ENCODE measurements at places on chromosomes 4 and X. TPM values are rescaled to one million over a fixed set of nuclear protein-coding genes. Genes with fewer than 3 reads are reported as not detected.
A peak's percentile ranks its signal among the peaks of the same experiment; 100 is the strongest.

GRCh38 chr4:74364256-74364651, 691 bp upstream of the EREG start:
- no peaks in the 10 kb centered on the region for H3K36me3 ChIP-seq
- no peak overlapping the region for H3K27ac ChIP-seq
- peak overlapping the region; percentile 65 for H3K4me3 ChIP-seq
- DNase-seq, result no peak
- H3K4me1 ChIP-seq, result peaks cover 10% of the 10 kb centered on the region
- H3K27me3 ChIP-seq, result peaks cover 27% of the 10 kb centered on the region

DNA sequence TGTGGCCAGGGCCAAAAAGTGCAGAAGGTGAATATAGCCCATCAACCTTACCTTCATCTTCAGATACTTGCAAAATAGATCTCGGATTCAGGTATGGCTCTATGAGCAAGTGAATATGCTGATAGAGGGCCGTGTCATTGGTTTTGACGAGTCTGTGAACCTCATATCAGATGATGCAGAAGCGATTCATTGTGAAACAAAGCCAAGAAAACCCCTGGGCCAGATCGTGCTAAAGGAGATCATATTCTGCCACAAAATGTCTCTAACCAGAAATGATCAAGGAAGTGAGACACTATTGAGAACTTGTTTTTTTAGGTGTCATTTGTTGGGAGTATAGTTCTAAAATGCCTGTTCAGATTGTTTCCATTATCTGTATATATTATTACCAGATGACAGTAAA, 48.3 kb downstream of the PDK3 start:
- H3K27me3 ChIP-seq, result peaks cover 9% of the 10 kb centered on the region
- DNase-seq, result no peak
- peak overlapping the region; percentile 82 for H3K27ac ChIP-seq
- peaks cover 25% of the 10 kb centered on the region for H3K4me1 ChIP-seq

DNA sequence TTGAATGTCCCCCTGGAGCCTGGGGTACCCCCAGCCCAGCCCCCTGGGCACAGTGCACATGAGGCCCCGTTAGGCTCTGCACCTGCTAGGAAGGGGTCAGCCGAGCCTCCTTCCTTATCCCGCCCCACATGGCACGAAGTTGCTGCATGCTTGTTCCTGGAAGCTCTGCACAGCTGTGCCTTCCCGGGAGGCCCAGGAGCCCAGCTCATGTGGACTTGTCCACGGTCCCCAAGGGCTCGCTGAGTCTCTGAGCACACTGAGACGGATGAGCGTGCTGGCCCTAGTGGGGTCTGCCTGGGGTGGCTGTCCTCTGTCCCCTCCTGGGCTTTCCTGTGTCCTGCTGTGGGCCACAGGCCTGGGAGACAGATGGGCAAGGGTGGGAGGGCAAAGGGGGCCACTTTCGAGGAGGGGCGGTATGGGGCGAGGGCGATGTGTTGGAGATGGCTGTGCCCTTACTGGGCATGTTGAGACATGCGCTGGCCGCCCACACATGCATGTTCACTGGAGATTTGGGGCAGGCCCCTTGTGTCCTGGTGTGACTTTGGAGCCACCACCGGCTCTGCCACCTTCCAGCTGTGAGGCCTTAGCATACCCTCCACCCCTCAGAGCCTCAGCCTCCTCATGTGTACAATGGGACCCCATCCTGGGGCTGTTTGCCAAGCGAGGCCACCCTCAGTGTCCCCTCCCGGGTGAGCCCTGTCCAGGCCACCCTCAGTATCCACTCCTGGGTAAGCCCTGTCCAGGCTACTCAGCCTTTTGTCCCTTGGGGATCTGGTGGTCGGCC, 237.6 kb downstream of the AFAP1 start:
- no peaks in the 10 kb centered on the region for H3K36me3 ChIP-seq
- H3K4me3 ChIP-seq, result no peak overlapping the region
- peaks cover 22% of the 10 kb centered on the region for H3K4me1 ChIP-seq
- no peak overlapping the region for H3K27ac ChIP-seq
- no peak for DNase-seq
- H3K27me3 ChIP-seq, result peaks cover 8% of the 10 kb centered on the region

MAGEA3 gene
- total RNA-seq, result not detected

SPANXD gene
- not detected for total RNA-seq

DNA sequence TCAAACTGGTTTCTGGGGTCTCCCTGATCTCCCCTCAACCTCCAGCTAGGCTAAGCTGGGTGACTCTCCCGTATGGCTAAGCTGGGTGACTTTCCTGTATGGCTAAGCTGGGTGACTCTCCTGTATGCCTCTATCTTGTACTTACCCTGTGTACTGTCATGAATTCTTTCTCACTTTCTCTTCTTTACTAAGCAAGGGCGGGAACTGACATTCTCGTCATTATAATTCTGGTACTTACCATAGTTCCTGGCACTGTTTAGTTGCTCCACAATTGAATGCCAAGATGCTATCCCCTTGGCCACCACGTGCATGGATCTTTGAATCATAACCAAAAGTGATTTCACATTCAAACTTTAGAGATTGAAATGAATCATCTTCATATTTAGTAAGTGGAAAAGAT, 8.8 kb downstream of the INTU start:
- peaks cover 6% of the 10 kb centered on the region for H3K27me3 ChIP-seq
- no peak overlapping the region for H3K27ac ChIP-seq
- H3K4me3 ChIP-seq, result no peak overlapping the region
- no peaks in the 10 kb centered on the region for H3K36me3 ChIP-seq
- DNase-seq, result no peak

GRCh38 chrX:23779025-23779424, 3.9 kb upstream of the SAT1 start:
- no peak overlapping the region for H3K4me3 ChIP-seq
- no peaks in the 10 kb centered on the region for H3K27me3 ChIP-seq
- H3K27ac ChIP-seq, result no peak overlapping the region
- H3K36me3 ChIP-seq, result peaks cover 5% of the 10 kb centered on the region
- no peak for DNase-seq

GRCh38 chr4:129968366-129968765, 872.4 kb downstream of the C4orf33 start:
- H3K4me1 ChIP-seq, result no peaks in the 10 kb centered on the region
- no peaks in the 10 kb centered on the region for H3K27me3 ChIP-seq
- no peak for DNase-seq
- no peak overlapping the region for H3K4me3 ChIP-seq
- no peaks in the 10 kb centered on the region for H3K36me3 ChIP-seq

- no peak overlapping the region for H3K4me3 ChIP-seq
- H3K27me3 ChIP-seq, result peaks cover 10% of the 10 kb centered on the region
- H3K4me1 ChIP-seq, result no peaks in the 10 kb centered on the region
- no peak overlapping the region for H3K27ac ChIP-seq
- DNase-seq, result no peak
- no peaks in the 10 kb centered on the region for H3K36me3 ChIP-seq
Observed at GRCh38 chrX:15404401-15405096, 20.3 kb upstream of the VEGFD start.

GRCh38 chrX:36898301-36898700, 109.9 kb upstream of the FAM47C start:
- no peak overlapping the region for H3K27ac ChIP-seq
- H3K36me3 ChIP-seq, result no peaks in the 10 kb centered on the region
- no peaks in the 10 kb centered on the region for H3K4me1 ChIP-seq
- no peak for DNase-seq

- H3K4me3 ChIP-seq, result no peak overlapping the region
- no peaks in the 10 kb centered on the region for H3K27me3 ChIP-seq
- no peak for DNase-seq
- no peak overlapping the region for H3K27ac ChIP-seq
Observed at GRCh38 chr4:187396106-187396505, 599.5 kb upstream of the ZFP42 start.

DNA sequence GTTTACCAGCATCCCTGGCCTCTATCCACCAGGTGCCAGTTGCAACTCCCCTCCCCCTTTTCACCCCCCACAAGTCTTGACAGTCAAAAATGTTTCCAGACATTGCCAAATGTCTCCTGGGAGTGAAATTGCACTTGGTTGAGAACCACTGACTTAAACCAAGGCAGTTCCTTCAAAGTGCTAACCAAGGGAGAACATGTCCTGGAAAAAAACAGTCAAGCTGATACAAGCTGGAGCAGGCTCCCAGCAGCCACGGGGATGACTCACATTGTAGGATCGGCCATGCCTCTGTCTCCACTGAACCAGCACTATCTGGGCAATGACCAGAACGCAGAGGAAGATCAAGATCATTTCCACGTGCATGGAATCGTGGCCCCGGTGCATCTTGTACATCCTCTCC, 11.4 kb downstream of the RNF175 start:
- no peaks in the 10 kb centered on the region for H3K36me3 ChIP-seq
- H3K27me3 ChIP-seq, result peaks cover 10% of the 10 kb centered on the region
- no peak overlapping the region for H3K4me3 ChIP-seq
- no peaks in the 10 kb centered on the region for H3K4me1 ChIP-seq
- no peak overlapping the region for H3K27ac ChIP-seq

DNA sequence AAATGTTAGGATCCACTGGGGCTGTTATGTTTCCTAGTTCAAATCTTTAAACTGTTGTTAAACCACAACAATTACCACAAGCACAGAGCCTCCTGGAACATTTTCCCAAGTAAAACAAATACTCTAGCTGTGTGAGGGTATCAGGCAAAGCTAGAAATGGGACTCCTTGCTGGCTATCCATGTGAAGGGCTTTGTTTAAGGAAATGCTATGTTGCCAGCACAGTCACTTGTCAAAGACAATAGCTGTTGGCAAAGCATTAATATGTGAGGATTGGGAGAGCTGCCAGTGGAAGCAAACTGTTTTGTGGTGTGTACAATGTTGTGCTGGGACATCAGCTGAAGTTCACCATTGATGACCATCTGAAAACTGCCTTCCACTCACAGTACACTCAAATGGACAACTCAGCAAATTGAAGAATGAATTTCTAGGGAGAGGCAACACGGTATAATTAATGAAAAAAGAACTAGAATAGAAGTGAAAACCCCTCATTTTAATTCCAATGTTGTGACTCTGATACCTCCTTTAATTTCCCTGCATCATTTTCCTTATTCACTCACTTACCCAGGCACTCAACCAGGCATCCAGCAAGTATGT, 100.8 kb downstream of the ANXA3 start:
- DNase-seq, result no peak
- no peak overlapping the region for H3K4me3 ChIP-seq
- H3K4me1 ChIP-seq, result peaks cover 7% of the 10 kb centered on the region
- H3K27ac ChIP-seq, result no peak overlapping the region
- H3K27me3 ChIP-seq, result peaks cover 8% of the 10 kb centered on the region
- H3K36me3 ChIP-seq, result no peaks in the 10 kb centered on the region

DNA sequence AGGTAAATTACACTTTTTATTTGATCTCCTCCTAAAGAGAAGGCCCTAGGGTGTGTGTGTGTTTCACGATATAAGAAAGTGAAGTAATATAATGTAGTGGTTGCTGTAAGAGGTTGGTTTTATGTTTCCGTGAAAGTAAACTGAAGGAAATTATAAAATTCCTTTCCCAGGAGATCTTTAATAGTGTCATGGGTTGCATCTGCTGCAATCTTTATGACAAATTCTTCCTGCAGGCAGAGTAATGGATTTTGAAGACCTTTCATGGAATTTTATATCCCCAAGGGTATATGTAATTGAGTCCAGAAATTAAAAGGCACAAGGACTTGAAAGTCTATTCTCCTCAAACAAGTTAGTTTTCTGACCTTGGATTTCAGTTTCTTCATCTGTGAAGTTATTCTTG, 538.6 kb downstream of the ANKRD50 start:
- H3K27me3 ChIP-seq, result no peaks in the 10 kb centered on the region
- no peaks in the 10 kb centered on the region for H3K36me3 ChIP-seq
- H3K4me3 ChIP-seq, result no peak overlapping the region
- no peak for DNase-seq
- no peak overlapping the region for H3K27ac ChIP-seq
- no peaks in the 10 kb centered on the region for H3K4me1 ChIP-seq

DNA sequence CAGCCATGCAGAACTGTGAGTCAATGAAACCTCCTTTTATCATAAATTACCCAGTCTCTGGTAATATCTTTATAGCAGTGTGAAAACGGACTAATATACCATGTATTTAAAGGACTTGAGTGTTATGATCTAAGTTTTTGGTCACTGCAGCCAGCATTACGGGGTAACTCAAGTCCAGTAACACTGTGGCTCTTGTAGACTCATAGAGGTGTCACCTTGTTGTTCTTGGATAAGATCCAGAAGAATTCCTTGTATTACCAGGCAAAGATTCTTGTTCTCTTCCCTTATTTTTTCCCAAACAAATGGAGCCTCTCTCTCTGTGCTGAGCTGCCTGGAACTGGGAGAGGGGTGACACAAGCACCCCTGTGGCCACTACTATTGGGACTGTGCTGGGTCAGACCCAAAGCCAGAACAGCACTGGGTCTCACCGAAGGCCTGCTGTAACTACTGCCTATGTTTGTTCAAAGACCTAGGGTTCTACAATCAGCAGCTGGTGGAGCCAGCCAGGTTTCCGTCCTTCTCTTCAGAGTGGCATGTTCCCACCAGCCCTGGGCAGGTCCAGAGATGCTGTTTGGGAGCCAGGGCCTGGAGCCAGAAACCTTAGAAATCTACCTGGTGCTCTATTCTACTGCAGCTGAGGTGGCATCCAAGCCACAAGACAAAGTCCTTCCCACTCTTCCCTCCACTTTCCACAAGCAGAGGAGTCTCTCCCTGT, 43.7 kb upstream of the MED14 start:
- no peak overlapping the region for H3K27ac ChIP-seq
- no peaks in the 10 kb centered on the region for H3K4me1 ChIP-seq
- H3K4me3 ChIP-seq, result no peak overlapping the region
- no peaks in the 10 kb centered on the region for H3K36me3 ChIP-seq
- no peaks in the 10 kb centered on the region for H3K27me3 ChIP-seq

SOX3 gene
- total RNA-seq, result not detected

NDP gene
- total RNA-seq, result not detected

DNA sequence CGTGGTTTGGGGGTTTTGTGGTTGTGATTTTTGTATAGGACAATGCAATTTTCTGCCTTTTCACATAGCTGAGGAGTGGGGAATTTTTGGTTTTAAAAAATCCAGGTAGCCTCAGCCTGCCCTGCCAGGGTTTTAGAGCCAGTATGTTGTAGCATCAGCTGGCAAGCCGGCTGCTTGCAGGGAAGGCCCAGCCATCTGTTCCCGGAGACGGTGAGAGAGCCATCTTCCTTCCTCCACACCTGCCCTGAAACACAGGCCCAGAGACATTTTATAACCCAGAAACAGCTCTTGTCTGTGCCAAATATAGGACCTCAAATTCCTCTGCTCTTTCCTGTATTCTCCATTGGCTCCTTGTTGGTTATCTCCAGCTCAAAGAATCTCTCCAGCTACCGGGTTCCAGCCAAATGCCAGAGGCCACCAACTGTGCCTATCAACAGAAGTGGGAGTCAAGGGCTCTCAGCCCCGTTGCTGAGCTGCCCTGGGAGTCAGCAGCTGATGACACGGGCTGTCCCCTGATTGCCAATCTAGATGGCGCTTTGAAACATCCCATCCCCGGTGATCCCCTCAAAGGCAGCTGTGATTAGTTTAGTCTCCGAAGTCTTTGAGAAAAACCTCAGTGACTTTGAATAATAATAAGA, 595.2 kb downstream of the MID1IP1 start:
- peaks cover 42% of the 10 kb centered on the region for H3K27me3 ChIP-seq
- H3K36me3 ChIP-seq, result no peaks in the 10 kb centered on the region
- no peak overlapping the region for H3K4me3 ChIP-seq
- H3K27ac ChIP-seq, result no peak overlapping the region
- no peak for DNase-seq

Measured in natural killer cell treated with Interleukin-12 subunit alpha and Interleukin-12 subunit beta and Interleukin-15 and Interleukin-18, amount 100 ng/mL, for 72 hours (primary cell).